ENCODE measurements at places on chromosomes 13 and 19. TPM values are rescaled to one million over a fixed set of nuclear protein-coding genes. Genes with fewer than 3 reads are reported as not detected.

Gene DNAJC3
- 65.4 TPM for total RNA-seq

Gene ZNF222
- total RNA-seq = 6.5 TPM

Gene ZNF567
- total RNA-seq = 4.7 TPM

Gene GNA15
- total RNA-seq = not detected

Gene TJP3
- not detected for total RNA-seq

Gene BICRA
- 11.7 TPM for total RNA-seq

Gene ANKLE1
- total RNA-seq = 2.3 TPM

Gene MEF2B
- total RNA-seq = not detected

Gene HIPK4
- 0.36 TPM for total RNA-seq

Gene CLEC11A
- 5.5 TPM for total RNA-seq

Gene NLRP11
- not detected for total RNA-seq

Gene STOML3
- total RNA-seq = not detected

Gene KIR2DL1
- total RNA-seq = not detected

Gene EPS8L1
- total RNA-seq = 8.3 TPM

Gene CRB3
- total RNA-seq = not detected

Gene CACNA1A
- total RNA-seq = 6.9 TPM

Gene BLVRB
- 93.6 TPM for total RNA-seq

Gene ZNF560
- total RNA-seq = not detected

Gene PALM3
- not detected for total RNA-seq

Gene FAM216B
- total RNA-seq = not detected

Gene LRG1
- not detected for total RNA-seq

Gene ZNF208
- not detected for total RNA-seq

Gene ZNF90
- 1.5 TPM for total RNA-seq

Gene RNASEH2B
- 47.0 TPM for total RNA-seq

Gene TRPC4
- not detected for total RNA-seq

Gene PSG7
- total RNA-seq = not detected

Gene C3
- total RNA-seq = 6.5 TPM

Gene KLK6
- not detected for total RNA-seq

Gene GPC5
- not detected for total RNA-seq

Gene CERS1
- 5.9 TPM for total RNA-seq

Gene HS6ST3
- not detected for total RNA-seq

Gene F10
- total RNA-seq = 0.33 TPM

Gene FFAR1
- not detected for total RNA-seq

Gene BST2
- 95.3 TPM for total RNA-seq

Gene COL5A3
- 18.9 TPM for total RNA-seq
